Activated CD4-positive, alpha-beta T cell treated with anti-CD3 and anti-CD28 coated beads, Interleukin-2, amount 10 ng/mL, durations not matched to agents 7 days and 5 days (primary cell): ENCODE measurements at places on chromosomes 1 and 21. TPM values are rescaled to one million over a fixed set of nuclear protein-coding genes. Genes with fewer than 3 reads are reported as not detected.
A peak's percentile ranks its signal among the peaks of the same experiment; 100 is the strongest.

DNA sequence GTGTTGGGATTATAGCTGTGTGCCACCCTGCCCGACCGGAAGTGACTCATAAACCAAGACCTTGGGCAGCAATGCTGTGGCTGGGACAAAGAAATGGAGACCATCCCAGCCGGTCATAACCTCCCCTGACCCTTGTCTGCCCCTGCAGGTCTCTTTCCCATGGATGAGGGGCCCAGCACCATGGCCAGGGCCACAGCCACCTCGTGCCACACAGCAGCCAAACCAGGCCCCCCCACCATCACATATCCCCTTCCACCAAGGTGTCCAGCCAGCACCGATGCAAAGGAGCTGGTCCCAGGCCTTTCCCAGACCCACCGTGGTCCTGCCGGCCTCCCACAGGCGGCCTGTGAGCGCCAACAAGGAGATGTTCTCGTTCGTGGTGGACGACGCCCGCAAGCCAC is 42.2 kb downstream of the FHAD1 start:
- no peak for DNase-seq

GRCh38 chr1:43618521-43619313 is 31.2 kb upstream of the KDM4A start:
- DNase-seq: no peak

DNA sequence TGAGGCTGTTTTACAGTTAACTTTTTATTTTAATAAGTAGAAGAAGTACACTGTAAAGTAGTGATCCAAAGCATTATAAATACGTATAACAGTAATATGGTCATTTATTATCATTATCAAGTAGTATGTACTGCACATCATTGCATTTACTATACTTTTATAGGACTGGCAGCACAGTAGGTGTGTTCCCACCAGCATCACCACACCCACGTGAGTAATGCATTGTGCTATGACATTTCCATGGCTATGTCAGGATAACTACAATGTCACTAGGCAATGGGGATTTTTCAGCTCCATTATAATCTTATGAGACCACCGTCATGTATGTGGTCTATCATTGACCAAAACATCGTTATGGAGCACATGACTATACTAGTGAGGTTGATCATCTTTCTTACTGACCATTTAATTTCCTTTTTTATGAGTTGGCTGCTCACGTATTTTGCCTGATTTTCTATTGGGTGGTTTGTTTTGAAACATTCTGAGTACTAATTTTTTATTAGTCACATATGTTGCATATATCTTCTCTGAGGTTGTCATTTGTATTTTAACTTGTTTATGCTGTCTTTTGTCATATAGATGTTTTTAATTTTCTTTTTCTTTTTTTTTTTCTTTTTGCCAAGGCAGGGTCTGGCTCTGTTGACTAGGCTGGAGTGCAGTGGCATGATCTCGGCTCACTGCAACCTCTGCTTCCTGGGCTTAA is 25.3 kb upstream of the SHCBP1L start:
- DNase-seq: no peak

DNA sequence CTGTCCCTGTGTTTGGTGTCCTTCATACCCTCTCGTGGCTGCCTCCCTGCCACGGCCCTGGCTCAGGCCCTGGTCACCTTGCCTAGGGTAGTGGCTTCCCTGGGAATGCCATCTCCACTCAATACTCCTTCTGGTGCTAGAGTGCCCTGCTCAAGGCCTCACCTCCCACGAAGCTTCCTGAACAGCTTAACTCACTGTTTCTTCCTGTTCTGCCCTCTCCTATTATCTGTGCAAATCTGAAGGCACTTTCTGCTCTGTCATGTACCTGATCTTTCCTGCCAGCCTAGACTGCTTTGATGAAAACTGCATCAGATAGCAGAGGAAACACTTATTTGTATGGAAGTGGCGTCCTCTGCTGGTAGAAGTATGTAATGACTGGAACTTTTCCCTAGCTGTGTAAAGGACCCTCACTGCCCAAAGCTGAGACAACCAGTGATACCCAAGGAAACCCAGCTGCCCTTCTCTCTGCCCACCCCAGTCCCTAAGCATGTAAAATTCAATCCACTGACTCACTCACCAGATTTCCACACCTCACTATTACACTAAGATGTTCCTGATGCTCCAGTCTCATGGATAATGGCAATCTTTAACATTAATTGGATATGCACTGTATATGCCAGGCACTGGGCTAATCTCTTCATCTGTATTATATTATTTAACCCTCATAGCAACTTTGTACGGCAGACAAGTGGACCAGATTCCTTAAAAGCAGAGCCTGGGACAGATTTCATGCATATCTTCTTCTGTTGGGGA is 36.2 kb upstream of the BTG2 start:
- DNase-seq: peak; percentile 74

GRCh38 chr1:50139339-50140181 is 30.8 kb downstream of the ELAVL4 start:
- no peak for DNase-seq

- no peak for DNase-seq
Measured at GRCh38 chr1:234044079-234044478, 139.6 kb downstream of the SLC35F3 start.

GRCh38 chr1:113630340-113631327 is 128.7 kb downstream of the PHTF1 start:
- DNase-seq: no peak

GRCh38 chr1:79811173-79811572 is 804.6 kb upstream of the ADGRL4 start:
- no peak for DNase-seq

DNA sequence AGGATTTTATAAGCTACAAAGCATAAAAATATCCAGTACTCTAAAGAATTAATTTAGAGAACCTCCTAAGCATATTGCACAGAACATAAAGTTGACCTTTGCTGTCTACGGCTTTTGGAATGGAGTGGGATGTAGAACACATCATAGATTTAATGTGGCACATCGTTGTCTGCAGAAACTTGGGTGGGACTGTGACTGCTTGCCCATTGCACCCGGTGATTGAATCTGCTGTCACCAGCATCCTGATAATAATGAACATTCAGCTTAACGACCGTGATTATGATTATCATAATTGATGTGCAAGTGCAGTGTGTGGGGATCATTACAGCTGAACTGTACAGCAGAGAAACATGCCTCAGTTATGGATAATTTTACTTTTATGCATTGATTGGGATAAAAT is 181.9 kb downstream of the SPATA17 start:
- DNase-seq: no peak

DNA sequence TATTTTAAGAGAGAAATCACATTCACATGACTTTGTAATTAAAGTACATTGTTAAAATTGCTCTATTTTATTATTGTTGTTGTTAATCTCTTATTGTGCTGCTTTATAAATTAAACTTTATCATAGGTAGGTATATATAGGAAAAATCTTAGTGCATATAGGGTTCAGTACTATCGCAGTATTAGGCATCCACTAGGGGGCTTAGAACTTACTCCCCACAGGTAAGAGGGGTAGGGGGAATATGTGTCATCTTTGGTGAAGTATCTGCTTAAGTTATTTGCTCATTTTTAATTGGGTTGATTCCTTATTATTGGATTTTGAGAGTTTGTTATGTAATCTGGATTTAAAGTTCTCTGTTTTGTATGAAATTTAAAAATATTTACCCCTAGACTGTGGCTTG is 385.2 kb downstream of the DUSP10 start:
- no peak for DNase-seq

DNA sequence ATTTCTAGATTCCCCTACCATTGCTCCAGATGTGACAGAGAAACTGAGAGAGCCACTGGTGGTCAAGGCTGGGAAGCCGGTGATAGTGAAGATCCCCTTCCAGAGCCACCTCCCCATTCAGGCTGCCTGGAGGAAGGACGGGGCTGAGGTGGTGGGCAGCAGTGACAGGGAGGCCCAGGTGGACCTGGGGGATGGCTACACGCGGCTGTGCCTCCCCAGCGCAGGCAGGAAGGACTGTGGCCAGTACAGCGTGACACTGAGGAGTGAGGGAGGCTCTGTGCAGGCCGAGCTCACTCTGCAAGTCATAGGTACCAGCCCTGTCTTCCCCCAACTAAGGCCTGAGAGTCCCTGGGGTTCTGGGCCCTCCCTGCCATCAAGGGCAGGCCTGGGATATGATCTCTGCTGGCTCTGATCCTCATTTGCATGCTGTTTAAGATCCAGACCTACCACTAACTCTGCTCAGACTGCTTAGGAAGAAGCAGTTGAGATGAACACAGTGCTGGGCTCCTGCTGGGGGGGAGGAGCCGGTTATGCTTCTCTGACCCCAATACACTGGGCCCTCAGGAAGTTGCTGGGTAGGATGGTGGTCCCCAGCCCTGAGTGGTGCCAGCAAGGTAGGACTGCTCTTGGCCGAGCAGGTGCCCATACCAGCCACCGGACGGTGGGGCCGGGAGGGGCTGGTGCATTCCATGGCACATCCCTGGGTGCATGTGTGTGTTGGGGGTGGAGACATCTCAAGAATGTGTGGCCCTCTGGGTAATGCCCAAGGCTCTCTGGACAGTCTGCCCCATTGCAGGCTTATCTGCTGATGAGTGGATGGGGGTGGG is 25.1 kb downstream of the IGFN1 start:
- no peak for DNase-seq

DNA sequence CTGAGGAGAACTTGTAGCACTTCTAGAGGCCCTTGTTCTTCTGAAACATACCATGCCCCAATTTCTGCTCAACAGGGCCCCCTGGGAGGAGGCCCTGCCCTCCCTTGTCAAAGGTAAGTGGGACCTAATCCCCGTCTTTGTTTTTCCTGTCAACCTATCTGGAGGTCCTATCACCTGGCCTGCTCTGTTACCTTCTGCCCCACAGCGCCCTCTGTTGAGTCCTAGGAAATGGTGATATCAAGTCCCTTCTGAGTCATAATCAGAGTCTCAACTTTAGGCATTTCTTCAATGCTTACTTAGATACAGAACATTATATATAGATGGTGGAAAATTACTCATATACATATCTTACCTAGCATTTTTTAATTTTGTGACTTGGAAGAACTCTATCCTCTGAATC is 28.2 kb upstream of the FCRL4 start:
- DNase-seq: peak; percentile 40

DNA sequence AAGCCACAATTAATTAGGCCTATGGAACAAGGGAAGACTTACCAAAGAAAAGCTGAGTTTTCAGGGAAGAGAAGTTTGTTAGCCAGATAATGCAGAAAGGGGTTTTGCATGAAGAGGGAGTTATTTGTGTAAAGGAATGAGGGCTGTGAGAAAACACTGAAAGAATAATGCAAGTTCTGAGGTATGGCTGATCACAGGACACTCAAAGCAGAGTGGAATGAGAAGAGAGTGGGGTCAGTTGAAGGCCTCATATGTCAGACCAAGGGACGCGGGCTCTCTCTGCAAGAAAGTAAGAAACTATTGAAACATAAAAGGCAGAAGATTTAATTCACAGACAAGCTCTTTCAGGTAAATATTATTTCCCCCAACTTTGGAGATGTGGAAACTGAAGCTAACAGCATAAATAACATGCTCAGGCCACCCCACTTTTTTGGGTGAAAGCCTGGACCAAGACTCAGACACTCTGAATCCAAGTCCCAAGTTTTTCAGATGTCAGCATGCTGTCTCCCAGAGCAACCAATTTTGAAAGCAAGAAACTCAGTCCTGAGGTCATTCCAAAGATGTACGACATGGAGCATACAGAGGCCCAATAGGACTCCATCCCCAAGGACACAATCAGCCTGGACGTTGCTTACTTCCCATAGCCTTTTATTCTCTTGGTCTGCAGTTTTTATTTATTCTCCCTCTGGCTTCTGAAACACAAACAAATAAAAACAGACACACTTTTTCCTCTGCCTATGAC is 47.3 kb upstream of the FGGY start:
- no peak for DNase-seq

DNA sequence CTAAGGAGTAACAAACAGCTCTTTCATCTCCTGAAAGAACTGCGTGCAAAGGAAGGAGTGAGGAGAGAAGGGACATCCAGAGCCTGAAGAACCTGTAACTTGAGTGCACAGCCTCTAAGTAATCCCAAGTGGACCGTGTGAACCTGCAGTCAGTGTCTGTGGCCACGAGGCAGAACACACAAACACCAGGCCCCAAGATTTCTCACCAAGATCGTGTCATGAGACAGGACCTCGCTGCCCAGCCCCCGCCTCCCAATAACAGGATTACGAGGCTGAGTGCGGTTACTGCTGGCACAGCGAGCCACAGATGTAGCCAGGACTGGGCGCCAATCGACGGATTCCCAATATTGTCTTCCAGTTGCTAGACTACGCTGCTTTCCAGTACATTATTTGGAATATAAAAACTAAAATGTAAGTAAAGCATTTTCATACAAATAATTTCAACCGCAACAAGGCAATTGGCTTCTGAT is 101.3 kb upstream of the SLC25A33 start:
- no peak for DNase-seq

GRCh38 chr1:210415846-210416448 is 87.2 kb downstream of the HHAT start:
- DNase-seq: no peak

GRCh38 chr1:178723546-178723945 is 1.5 kb upstream of the RALGPS2 start:
- DNase-seq: no peak

GRCh38 chr1:97351846-97352245 is 569.0 kb downstream of the DPYD start:
- no peak for DNase-seq

DNA sequence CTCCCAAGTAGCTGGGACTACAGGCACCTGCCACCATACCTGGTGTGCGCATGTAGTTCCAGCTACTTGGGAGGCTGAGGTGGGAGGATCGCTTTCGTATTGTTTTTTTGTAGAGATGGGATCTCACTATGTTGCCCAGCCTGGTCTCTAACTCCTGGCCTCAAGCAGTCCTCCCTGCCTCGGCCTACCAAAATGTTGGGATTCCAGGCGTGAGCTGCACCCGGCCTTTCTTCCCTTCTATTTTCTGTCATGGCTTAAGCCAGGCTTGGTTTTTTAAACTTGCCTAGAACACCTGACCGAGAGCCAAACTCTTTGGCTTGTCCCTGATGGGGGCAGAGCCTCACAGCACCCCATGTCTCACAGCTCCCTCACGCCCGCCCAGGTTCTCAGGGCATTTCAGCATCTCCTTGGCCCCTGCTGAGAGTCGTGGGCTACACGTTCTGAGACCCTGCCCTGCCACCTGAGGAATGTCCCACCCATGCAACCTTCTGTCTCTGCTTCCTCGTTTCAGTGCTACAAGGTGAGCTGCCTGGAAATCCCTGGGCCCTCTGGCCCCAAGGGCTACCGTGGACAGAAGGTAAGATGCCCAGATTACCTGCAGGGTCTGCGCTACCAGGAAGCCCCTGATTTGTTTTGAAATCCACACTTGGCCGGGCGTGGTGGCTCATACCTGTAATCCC is 15.7 kb downstream of the COL6A2 start:
- DNase-seq: no peak

GRCh38 chr1:207863893-207864535 is 46.9 kb downstream of the CD34 start:
- peak; percentile 69 for DNase-seq

DNA sequence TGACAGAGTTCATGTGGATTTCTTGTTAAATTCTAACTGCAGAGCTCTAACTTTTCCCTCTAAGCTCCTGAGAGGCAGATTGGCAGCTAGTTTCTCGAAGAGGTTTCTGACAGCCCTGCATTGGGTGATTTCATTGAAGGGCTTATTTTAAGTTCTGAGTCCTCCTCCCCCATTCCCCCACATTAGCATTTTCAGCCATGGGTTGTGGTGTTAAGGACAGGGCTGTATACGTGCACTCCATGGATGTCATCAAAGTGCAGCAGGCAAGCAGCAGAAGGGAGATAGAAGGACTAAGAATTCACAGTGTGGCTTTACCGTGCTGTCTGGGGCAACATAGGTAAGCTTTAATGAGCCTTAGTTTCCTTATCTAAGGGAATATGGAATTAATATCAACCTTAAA is 19.0 kb downstream of the CRYZ start:
- DNase-seq: no peak

The TRAF3IP3 gene
- total RNA-seq: 426 TPM

The GFI1 gene
- total RNA-seq: 47.8 TPM

The LCE1C gene
- not detected for total RNA-seq
